ENCODE measurements at places on chromosomes 12 and 14.
A peak's percentile ranks its signal among the peaks of the same experiment; 100 is the strongest.

DNA sequence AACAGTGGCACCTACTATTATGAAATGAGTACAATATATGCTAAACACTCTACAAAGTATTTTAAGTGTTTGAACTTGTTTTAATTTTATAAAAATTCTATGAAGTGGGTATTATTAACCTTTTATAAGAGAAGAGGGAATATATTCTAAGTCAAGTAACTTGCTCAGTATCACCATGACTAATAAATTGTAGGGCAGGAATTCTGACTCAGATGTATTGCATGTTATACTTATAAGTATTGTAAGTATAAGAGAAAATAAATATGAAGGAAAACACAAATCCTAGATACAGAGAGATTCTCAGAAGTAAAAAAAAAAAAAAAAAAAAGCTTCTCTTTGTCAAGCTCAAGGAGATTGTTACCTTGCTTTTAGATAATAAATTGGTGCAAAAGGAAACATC, 893.2 kb downstream of the SLC16A7 start:
- no peak for DNase-seq

DNA sequence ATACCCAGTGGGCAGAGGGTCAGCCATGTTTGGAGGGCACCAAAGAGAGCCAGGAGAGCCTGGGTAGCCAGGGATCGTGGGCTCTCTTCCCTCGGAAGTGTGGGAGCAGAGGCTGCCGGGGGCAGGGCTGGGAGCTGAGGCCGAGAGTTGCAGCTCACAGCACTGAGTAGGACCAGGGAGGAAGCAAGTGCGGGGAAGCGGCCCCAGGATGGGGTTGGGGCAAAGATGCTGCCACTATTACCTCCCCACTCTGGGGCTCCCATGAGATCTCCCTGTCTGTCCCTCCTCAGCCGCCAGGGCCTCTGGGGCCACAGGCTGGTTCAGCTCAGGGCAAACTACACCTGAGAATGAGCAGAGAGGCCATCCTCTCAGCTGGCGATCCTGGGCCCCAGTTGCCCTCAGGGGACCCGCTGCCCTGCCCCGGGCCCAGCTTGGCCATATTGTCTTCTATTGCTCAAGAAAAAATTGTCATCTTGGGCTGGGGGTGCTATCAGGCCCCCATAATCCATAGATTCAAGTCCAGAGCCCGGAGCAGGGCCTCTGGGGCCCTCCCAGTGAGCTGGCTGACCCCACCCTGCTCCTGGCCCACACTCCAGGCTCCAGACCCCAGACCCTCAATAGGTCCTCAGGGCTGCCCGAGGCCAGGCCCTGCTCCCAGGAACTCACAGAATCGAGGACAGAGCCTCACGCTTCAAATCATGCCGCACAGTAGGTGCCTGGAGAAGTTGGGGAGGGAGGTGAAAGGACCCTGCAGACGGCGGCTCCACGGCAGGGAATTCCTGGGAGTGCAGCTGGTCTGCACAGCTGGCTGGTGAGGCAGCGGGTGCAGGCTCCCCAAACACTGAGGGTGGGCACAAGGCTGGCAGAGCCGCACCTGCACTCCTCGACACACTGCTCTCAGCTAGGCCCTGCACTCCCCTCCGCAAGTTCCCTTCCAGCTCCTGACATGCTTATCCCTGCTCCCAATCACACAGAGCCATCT, 20.5 kb upstream of the DIO3 start:
- DNase-seq, result no peak

DNA sequence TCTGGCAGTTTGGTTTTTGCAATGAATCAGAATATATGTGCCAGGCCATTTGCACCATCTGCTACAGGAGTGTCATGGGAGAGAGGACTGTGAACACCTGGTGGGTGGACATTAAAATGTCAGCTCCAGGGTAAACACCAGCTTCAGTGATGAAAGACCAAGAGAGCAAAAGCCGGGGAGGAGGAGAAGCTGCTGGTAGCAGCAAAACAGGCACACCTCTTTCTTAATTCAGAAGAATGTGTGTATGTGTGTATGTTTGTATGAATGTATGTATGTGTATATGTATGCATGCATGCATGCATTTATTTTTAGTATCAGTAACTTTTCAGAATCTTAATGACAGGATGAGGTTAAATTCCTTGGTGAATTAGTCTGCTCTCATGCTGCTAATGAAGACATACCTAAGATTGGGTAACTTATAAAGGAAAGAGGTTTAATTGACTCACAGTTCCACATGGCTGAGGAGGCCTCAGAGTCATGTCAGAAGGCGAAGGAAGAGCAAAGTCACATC, 357.4 kb upstream of the PRICKLE1 start:
- no peak for DNase-seq

GRCh38 chr12:13228579-13228978, 32.1 kb downstream of the EMP1 start:
- DNase-seq, result no peak

DNA sequence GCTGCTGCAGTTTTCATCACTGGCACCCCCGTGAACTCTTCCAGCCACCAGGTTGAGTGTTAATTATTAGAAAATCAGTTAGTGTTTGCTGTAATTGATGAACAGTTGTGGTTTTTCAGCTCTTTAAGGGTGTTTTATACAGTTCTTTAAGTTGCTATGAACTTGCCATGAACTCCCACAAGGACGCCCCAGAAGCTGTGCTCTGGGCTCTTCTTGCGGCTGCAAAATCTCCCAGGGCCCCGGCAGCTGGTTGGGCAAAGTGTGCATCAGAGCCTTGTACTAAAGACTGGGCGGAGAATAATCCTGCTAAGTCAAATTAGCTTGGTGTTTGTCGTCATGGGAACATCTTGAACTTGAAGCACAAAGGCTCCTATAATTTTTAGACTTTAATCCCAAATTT, 82.2 kb downstream of the EML1 start:
- no peak for DNase-seq

DNA sequence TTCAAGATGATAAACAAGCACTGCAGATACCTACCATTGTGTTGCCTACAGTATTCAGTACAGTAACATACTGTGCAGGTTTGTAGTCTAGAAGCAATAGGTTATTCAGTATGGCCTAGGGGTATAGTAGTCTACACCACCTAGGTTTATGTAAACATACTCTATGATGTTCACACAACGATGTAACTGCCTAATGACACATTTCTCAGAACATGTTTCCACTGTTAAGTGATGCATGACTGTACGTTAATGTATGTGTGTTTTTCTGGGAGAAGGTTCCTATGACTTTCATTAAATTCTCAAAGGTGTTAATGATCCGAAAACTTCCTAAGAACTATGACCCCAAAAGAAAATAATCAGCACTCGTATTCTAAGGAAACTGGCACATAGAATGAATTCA, 20.9 kb upstream of the CALM1 start:
- DNase-seq, result no peak

DNA sequence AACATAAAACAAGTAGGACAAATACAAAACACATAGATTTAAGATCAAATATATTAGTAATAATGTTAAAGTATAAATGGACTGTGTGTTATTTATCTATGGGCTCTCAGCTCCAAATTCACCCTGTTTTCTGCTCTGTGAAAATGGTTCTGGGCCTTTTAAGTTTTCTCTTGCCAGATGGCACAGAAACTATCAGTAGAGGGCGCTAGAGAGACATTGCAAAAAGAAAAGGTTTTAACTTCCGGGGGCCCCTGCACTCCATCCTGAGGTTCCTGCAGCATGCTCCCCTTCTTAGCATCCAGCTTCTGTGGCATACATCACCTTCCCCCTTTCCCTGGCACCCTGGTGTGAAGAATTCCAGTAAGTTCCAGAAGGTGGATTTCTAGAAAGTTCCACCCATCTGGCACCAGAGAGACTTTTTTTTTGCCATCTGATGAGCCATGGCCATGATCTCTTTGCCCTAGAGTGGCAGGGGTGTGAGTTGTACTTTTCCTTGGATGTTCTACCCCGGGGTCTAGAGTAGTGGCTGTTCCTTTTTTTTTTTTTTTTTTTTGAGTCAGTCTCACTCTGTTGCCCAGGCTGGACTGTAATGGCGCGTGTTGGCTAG, 29.3 kb downstream of the ZCRB1 start:
- no peak for DNase-seq

GRCh38 chr14:81401420-81402122, 1.4 kb upstream of the STON2 start:
- peak; percentile 49 for DNase-seq

GRCh38 chr12:6914246-6914946, at the start of gene ENO2:
Gene ENO2 (plus strand): TSS chr12:6914580. CDS start chr12:6915833, 1,253 bp downstream.
- DNase-seq, result peak; percentile 56

DNA sequence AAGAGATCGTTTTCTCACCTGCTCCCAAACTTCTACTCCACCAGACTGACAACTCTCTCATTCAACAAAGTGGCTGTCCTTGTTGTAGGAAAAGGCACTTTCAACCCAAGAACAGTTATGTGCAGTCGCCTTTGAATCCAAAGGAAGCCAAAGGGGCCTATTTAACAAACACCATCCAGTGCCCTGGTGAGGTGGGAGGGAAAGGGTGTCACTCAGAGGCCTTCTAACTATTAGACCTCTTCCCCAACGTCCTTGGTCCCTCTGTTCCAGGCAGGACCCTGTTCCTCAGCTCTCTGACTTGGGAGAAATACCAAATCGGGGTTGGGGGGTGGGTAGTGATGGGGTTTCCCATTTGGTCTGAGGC, 3.2 kb downstream of the SIX4 start:
- DNase-seq, result no peak

- DNase-seq, result no peak
Observed at GRCh38 chr12:53292426-53292825, 2.9 kb upstream of the PFDN5 start.

- no peak for DNase-seq
Observed at GRCh38 chr14:20460458-20461224, 593 bp downstream of the PIP4P1 start.

GRCh38 chr12:102797528-102797927, 119.5 kb downstream of the PAH start:
- no peak for DNase-seq

- no peak for DNase-seq
Observed at GRCh38 chr14:64232944-64233343, 61.2 kb downstream of the ESR2 start.

DNA sequence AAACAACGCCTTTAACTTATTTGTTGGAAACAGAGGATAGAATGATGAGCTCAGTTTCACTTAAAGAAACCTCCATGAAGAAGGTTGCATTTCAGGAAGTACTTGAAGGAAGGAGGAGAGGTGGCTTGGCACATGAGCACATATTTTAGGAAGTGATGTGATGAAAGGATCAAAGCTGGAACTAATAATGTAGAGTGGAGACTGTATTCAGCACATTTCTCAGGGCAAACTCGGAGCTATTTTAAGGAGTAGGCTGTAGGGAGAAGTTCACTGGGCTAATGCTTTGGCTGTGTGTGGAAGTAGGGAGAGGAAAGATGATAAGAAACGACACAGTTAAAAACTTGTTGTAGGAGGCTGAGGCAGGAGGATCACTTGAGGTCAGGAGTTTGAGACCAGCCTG, 272.8 kb downstream of the AKAP6 start:
- DNase-seq, result no peak

DNA sequence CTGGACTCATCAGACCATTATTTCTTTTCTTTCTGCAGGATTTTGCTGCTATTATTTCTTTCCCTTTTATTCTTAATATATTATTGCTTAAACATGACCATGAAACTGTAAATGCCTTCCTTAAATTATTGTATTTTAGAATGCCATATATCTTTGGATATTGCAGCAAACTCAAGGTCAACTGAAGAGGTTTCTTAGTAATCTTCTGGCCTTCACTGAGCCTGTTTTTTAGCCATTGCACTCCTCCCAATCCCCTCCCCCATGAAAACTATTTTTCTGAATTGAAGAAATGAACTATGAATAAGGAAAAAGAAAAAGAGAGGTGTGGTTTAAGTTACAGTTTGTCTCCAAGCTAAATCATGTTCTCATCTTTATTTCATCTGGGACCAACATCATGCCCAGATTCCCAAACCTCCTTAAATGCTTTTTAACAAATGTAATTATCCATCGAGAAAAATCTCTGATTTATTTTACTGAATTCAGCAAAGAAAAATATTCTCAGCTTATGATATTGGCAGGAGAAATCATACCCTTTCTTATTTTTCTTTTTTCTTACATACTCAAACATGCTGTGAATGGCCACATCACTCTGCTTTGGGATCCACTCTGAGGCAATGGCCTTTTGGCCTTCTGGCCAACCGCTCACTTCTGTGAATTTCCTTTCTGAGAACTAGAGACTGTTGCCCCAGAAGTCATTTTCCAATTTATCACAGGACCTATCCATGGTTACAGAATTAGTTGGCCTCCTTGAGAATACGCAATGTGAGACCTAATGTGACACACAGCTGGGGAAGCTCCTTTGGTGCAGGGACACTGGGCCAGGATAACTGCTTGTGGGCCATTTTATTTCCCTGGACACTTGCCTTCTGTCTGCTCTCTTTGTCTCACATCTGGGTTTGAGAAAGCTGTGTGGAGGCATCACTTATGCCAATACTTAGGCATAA, 50.9 kb downstream of the IGF1 start:
- DNase-seq, result peak; percentile 63

DNA sequence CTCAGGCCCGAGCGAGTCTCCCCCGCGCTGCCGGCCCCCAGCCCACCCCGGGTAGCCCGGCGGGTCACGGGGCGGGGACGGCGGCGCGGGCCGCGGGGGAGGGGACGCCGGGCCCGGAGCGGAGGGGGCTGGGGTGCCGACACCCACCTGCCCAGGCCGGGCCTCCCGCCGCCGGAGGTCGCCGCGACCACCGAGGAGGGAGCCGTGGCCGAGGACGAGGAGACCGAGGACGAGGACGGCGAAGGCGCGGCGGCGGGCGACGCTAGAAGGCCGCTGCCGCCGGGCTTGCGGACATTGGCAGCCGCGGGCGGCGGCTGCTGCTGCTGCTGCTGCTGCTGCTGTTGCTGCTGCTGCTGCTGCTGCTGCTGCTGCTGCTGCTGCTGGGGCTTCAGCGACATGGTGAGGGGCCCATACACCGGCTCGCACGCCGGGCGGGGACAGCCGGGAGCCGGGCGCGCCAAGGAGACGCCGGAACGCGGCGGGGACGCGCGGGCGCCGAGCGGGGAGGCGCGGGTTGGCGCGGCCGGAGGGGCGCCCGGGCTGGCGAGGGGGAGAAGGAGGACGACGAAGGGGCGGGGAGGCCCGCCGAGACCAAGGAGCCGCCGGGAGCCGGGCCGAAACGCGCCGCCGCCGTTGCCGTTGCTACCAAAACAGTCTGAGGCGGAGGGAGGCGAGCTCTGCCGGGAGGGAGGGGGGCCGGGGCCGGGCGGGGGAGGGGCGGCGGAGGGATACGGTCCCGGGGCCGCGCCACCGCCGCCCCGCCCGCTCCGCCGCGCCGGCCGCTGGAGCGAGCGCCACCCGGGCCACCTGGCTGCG, at the start of gene ATXN2:
ATXN2 (minus strand) TSS at position 679 of the 816 bp plus-strand sequence; CDS start at position 398, 281 bp downstream.
- peak; percentile 40 for DNase-seq

DNA sequence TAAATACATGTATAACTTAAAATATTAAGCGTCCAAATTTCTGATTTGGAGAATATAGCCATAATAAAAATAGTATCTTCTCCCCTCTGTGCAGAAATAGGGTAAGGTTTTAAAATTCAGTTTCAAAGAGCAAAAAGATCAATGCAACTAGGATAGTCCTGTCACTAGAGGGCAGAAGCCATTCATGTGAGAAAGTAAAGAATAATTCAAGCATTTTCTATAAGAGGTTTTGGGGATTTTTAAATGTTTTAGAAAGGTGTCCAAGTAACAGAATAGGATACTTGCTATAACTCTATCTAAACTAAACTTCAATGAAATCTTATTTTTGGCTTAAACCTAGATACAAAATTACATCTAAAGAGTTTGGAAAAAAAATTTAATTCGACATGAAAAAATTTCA, 50.3 kb downstream of the ADAMTS20 start:
- DNase-seq, result no peak

All from gastrocnemius medialis (tissue), 4 donors.